Osteocyte (in vitro differentiated cells): ENCODE measurements at places on chromosomes 13 and 19. TPM values are rescaled to one million over a fixed set of nuclear protein-coding genes. Genes with fewer than 3 reads are reported as not detected.

DNA sequence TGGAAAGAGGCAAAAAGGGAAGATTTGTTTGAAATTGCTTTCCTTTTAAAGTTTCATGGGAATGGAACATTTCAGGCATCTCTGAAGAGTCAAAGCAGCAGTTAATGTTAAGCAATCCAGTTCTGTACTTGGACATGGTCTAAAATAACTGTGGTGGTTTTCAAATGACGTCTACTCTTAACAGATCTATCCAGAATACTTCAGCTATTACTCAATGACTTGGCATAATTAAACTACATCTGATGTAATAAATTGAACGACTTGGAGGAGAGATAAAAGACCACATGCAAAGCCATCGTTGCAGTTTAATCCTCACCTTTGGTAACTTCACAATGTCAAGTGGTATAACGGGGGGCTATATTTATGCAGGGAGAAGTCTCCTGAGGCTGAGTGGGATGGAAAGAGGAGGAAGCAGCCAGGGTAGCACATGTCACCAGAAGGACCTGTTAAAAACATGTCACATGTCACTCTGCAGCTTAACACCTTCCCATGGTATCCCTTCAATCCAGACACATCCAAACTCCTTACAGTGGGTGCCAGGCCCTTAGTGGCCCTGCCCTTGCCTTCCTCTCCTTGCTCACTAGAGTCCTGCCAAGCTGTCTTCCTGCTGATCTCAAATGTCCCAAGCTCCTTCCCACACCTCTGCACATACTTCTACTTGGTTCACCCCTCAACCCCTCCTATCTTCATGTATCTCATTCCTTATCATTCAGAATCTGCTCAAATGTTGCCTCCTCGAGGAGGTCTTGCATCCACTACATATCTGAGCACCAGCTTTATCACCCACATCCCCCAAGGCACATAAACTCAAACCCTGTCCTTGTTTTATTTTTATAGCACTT is 327.8 kb downstream of the SUCLA2 start:
- DNase-seq, result no peak

GRCh38 chr13:110275931-110276552 is 30.9 kb downstream of the COL4A1 start:
- DNase-seq, result peak; percentile 38

DNA sequence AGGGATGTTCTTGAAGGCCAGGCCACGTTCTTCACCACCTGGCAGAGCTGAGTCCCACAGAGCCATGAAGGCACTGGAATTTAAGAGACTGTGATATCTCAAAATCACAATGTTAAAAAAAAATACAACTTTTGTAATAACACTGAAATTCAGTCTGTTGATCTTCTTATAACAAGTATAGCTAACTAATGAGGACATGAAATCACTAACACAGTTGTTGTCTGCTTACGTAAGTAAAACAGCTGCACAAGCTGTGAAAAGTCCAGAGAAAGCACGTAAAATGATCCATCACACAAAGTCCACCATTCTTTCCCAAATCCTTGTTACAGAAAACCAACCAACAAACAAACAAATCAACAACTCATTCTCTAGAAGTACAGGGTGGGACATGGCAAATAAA is 32.9 kb downstream of the FLT3 start:
- DNase-seq, result no peak

BLOC1S3 gene
- 16.9 and 23.1 TPM in 2 replicates for total RNA-seq

DNA sequence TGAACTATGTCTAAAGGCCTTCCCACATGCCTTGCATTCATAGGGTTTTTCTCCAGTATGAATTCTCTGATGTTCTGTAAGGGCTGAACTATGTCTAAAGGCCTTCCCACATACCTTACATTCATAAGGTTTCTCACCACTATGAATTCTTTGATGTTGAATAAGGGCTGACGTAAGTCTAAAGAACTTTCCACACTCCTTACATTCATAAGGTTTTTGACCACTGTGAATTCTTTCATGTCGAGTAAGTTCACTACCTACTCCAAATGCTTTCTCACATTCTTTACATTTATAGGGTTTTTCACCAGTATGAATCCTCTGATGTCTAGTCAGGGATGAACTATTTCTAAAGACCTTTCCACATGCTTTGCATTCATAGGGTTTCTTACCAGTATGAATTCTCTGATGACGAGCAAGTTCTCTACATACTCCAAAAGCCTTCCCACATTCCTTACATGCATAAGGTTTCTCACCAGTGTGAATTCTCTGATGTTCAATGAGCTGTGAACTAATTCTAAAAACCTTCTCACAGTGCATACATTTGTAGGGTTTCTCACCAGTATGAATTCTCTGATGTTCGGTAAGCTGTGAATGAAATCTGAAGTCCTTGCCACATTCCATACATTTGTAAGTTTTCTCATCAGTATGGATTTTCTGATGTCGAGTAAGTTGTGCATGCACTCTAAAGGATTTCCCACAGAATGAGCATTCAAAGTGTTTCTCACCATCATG is 19.1 kb upstream of the ZNF260 start:
- DNase-seq, result no peak

TTYH1 gene
- total RNA-seq, result not detected in 2 replicates

SUCLA2 gene
- 38.7 and 41.6 TPM in 2 replicates for total RNA-seq

APBA3 gene
- total RNA-seq, result 21.6 and 24.7 TPM in 2 replicates
